ENCODE measurements at places on chromosomes 12 and 14.

- no peak for DNase-seq
Observed at GRCh38 chr14:50860478-50861086, 11.3 kb upstream of the ABHD12B start.

DNA sequence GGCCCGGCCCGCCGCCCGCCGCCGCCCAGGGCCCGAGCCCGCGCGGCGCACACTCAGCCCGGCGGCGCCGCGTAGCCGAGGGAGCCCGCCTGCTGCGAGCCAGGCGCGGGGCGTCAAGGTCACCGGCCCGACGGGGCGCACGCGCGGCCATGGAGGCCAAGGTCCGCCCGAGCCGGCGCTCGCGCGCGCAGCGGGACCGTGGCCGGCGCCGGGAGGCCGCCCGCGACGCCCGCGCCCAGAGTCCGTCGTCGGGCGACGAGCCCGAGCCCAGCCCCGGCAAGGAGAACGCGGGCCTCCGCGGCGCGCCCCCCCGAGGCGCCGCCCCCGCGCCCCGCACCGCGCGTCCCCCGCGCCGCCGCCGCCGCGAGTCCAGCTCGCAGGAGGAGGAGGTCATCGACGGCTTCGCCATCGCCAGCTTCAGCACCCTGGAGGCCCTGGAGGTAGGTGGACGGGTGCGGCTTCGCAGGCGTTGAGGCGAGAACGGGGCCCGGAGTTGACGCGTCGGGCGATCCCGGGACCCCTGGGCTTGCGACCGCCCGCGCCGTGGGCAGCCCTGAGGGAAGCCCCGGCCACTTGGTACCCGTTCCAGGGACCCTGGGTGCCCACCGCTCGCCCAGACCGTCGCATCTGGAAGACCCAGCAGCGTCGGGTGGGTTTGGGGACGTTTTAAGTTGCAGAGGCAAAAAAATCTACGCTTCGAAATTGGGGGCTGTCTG is 629 bp downstream of the FBRSL1 start:
- DNase-seq: no peak

GRCh38 chr12:2332236-2332635 is 279.4 kb downstream of the CACNA1C start:
- DNase-seq: no peak

DNA sequence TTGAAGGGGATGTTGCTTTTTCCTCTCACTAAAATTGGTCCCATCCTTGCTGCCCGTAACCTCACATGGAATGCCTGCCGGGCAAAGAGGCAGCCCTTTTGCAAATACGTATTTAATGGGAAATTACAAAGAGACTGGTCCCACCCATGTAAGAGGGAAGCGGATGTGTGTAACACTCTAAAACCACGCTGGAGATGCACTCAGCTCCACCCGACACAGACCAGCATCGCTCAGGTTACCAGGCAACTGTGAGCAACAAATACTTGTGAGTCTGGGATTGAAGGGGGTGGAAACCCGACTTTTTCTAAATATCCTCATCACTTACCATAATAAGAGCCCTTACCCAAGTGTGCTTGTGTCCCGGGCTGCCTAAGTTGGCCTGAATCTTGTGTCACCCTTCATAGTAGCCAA is 47.7 kb downstream of the ELK3 start:
- DNase-seq: no peak

DNA sequence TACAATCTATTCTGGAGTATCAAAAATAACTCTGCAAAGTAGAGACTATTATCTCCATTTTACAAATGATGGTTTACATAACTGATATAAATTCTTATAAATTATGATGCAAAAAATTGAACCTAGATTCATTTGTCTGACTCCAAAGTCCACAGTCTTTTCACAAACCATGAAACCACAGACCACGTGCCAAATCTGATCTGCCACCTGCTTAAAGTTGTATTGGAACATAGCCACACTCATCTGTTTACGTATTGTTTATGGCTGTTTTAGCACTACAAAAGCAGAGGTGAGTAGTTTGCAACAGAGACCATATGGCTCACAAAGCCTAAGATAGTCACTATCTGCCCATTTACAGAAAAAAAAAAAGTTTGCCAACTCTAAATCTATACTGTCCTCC is 105.3 kb downstream of the KCNH5 start:
- no peak for DNase-seq

DNA sequence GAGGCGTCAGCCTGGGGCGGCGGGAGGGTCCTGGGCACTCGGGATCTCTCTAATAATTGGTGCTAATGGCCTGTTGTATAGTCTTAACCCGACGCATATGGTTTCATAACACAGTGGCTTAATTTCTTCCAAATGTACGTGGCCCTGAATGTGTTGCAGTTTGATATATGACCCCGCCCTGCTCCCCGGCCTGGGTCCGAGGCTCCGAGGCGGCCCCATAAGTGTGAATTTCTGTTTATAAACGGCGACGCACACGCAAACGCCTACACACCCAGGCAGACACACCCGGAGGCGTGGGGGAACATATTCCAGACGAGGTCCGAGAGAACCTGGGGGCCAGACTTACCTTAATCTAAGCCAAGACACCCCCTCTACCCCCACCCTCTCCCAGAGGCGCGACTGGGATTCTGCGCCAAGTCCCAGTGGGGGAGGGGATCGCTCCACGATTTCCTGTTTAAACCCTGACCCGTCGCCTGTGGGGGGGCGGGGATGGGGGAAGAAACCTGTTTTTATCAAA is 9.7 kb upstream of the HOXC6 start:
- no peak for DNase-seq

GRCh38 chr12:71551529-71551928 is 111.9 kb downstream of the LGR5 start:
- DNase-seq: no peak

DNA sequence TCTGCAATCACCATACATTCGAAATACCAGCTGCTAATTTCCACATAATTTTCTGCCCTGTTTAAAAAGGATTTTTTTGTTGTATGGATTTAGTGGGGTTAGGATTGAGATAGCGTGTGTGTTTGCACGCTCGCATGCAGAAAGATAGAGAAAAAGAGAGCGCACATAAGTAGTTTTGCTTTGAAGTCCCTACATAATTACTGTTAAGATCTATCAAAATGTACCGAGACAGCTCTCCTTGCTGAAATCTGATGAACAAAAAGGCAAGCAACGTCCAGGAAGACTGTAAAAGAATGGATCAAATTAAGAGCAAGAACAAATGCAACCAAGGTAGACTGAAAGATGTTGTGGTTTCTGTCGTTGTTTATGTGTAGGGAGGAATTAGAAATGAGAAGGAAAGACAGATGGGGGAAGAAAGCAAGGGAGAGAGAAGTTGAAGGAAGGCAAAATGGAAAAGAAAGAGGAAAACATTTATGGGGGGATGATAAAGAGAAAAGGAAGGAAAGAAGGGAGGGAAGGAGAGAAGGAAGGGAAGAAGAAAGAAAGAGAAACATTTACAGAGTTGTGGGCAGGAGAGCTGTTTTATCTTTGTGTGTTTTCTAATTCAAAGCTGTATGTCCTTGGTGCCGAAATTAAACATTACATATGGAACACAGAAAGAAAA is 522.3 kb downstream of the MED13L start:
- DNase-seq: no peak

GRCh38 chr12:58365087-58365390 is 423.7 kb downstream of the ATP23 start:
- no peak for DNase-seq

- no peak for DNase-seq
Observed at GRCh38 chr12:7832059-7832696, 40.5 kb downstream of the SLC2A14 start.

- peak; percentile 37 for DNase-seq
Observed at GRCh38 chr12:130421896-130422295, 84.2 kb downstream of the PIWIL1 start.

GRCh38 chr12:75747572-75748021 is 236.2 kb upstream of the KRR1 start:
- DNase-seq: no peak

DNA sequence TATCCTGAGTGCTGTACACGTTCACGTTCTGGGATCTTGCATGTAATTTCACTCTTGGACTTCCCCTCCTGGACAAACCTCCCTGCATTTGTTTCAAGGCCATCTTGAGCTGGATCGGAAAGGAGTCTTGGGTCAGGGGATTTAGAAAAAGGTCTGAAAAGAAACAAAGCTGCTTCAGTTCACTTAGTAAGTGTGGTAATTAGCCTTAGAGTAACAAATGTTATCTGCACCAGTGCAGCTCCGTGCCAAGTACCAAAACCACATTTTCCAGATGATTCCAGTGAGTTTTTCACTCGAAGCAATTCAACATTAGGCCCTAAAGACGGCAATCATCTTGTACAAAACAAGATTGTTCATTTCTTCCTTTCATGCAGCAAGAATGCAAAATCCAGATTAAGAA is 39.4 kb upstream of the ATXN2 start:
- DNase-seq: no peak

DNA sequence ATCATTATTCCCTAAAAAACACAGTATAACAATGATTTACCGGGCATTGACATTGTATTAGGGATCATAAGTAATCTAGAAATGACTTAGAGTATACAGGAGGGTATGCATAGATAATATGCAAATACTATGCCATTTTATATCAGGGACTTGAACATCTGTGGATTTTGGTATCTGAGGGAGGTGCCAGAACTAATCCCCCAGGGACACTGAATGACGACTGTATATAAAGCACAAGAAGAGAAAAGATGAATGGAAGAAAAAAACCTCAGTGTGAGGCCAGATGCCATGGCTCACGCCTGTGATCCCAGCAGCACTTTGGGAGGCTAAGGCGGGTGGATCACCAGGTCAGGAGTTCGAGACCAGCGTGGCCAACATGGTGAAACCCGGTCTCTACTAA is 25.5 kb upstream of the COX6A1 start:
- DNase-seq: no peak

GRCh38 chr14:60235440-60235839 is 13.6 kb upstream of the PPM1A start:
- DNase-seq: no peak

DNA sequence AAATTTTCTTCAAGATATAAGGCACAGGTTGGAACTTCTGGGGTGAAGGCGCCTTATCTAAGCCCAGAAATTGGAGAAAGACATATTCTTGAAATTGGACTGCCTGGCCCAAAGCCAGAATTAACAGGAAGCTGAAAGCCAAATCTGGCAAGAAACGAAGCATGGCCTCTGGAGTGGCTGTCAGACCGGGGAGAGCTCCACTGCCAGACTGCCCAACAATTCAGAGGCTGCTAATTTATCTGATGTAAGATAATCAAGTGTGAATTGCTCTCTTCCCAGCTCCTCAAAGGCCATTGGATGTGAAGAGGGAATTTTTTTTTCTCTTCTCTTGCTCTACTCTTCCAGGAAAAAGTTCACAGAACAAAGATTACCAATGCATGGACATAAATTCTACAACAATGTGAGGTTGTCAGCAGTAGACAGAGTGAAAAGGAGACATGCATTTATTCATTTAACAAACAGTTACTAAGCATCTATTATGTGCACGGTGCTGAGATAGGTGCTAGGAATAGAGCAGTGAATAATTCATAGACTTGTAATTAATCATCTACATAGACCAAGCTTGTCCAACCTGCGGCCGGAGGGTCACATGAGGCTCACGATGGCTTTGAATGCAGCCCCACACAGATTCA is at the start of gene GDF3:
TSS of gene GDF3 (minus strand) at position 210 of the 632 bp plus-strand sequence. CDS start at position 163, 47 bp downstream.
- no peak for DNase-seq

GRCh38 chr12:89299417-89299816 is 52.9 kb downstream of the DUSP6 start:
- no peak for DNase-seq
